Fibroblast of lung (primary cell): ENCODE measurements at places on chromosomes 2 and 18. TPM values are rescaled to one million over a fixed set of nuclear protein-coding genes. Genes with fewer than 3 reads are reported as not detected.

Gene CD226
- polyA plus RNA-seq = 0.15 and 0.42 TPM in 2 replicates

Gene C2orf78
- polyA plus RNA-seq = not detected in 2 replicates

Gene OTOS
- polyA plus RNA-seq = not detected in 2 replicates

- DNase-seq = no peak
Observed at GRCh38 chr2:137321566-137321965, 556.2 kb downstream of the THSD7B start.

GRCh38 chr2:235940330-235940729 lies 227.9 kb downstream of the GBX2 start:
- DNase-seq = peak; percentile 99

Gene GALNT1
- polyA plus RNA-seq = 43.5 and 53.3 TPM in 2 replicates

- DNase-seq = no peak
Observed at GRCh38 chr2:223366566-223366965, 235.6 kb downstream of the SCG2 start.

DNA sequence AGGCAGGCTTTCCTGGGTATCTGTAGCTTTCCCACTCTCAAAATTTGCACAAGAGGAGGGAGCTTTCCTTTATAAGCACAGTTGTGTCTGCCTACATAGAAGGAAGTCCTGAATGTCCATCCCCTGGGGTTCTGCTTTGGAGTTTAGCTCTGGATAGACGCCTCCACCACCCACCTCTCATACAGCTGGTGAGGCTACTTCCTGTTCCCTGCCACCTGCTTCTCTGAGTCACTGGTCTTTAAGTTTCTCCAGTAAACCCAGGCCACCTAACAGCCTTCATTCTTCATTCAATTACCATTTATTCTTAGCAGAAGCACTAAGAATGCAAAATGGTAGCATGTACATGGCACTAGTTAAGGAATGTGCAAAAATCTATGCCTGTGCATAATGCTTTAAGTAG lies 407.8 kb downstream of the CDH2 start:
- peak; percentile 6 for DNase-seq

Gene CYB5A
- 111 and 150 TPM in 2 replicates for polyA plus RNA-seq

- no peak for DNase-seq
Observed at GRCh38 chr2:73449404-73449803, 63.8 kb downstream of the ALMS1 start.

DNA sequence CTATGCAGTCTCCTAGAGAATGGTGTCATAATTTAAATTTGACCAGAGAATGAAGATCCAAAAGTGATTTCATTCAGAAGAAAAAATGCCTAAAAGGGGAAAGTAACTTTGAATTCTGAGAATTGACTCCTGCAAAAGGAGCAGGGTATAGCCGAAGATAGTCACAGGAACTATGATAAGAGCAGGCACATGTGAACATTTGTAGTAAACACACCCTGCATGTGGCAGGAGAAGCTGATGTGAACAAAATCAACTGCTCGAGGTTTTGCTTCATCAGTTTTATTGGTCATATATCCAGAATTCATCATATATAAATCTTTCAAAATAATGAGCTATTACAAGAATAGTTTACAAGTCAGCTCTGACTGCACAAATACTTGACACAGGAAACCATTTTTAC lies 14.0 kb downstream of the MCFD2 start:
- DNase-seq = no peak

Gene YES1
- polyA plus RNA-seq = 23.8 and 26.6 TPM in 2 replicates

DNA sequence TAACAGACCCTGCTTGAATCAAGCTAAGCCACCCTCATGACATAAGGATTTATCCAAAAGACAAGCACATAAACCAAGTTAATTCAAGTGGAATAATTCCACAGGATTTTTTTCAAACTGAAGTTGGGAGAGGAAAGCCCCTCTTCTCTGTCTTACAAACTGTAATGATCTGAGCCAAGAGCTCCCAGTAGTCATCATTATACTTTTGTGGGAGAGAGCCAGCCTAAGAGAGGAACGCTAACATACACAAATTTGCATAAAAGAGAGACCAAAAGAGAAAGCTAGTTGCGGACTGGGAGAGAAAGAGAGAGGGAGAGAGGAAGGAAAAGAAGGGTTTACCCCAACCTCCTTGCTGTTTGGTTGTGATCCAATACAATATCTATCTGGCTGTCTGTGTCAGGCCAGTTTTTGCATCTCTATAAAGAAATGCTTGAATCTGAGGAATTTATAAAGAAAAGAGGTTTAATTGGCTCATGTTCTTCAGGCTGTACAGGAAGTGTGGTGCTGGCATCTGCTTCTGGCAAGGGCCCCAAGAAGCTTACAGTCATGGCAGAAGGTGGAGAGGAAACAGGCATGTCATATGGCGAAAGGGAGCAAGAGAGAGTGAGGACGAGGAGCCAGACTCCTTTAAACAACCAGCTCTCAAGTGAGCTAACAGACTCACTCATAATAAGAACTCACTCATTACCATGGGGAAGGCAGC lies 20.8 kb upstream of the PUM2 start:
- DNase-seq = peak; percentile 50

- DNase-seq = no peak
Observed at GRCh38 chr2:4356541-4356940, 653.2 kb downstream of the DCDC2C start.

DNA sequence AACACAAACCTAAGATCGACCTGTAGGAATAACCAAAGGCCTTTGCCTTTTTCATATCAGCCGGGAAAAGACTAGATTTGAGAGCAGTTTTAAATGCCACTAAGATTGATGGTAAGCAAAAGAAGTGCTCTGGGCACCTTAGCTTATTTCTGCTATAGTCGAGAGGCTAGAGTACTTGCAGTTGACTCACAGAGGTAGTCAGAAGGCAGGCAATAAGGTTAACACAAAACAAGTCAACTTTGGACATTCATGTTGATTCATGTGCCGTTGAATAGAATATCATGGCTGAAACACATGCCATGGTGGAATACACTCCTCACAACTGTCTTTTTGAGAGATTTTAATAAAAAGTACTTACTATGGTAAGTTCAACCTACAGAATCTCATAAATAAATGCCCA lies 507.6 kb downstream of the ZEB2 start:
- DNase-seq = no peak

- DNase-seq = no peak
Observed at GRCh38 chr18:23537274-23537673, 34.0 kb downstream of the RMC1 start.

- DNase-seq = no peak
Observed at GRCh38 chr2:2075875-2076529, 255.1 kb downstream of the MYT1L start.

DNA sequence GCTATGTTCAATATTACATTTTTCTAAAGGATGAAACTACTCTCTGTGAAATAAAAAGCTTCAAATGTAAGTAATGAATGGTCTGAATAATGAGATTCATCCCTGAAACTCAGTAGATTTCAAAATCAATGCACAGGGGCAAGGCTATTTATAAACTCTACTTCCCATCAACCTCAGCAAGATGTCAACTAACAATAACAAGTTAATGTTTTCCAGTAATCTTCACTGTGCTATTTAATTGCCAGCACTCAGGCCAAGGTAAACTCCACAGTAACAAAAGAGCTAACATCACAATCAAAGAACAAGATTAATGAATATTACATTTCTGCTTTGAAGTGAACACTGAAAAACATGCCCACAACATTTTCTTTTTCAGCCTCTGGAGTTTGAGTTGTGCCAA lies 144.3 kb upstream of the ZFP36L2 start:
- no peak for DNase-seq

GRCh38 chr2:9944330-9944758 lies 7.1 kb upstream of the GRHL1 start:
- DNase-seq = no peak

- no peak for DNase-seq
Observed at GRCh38 chr18:22088996-22089640, 80.3 kb upstream of the GATA6 start.

- peak; percentile 60 for DNase-seq
Observed at GRCh38 chr2:18178736-18179349, 300.4 kb downstream of the KCNS3 start.

DNA sequence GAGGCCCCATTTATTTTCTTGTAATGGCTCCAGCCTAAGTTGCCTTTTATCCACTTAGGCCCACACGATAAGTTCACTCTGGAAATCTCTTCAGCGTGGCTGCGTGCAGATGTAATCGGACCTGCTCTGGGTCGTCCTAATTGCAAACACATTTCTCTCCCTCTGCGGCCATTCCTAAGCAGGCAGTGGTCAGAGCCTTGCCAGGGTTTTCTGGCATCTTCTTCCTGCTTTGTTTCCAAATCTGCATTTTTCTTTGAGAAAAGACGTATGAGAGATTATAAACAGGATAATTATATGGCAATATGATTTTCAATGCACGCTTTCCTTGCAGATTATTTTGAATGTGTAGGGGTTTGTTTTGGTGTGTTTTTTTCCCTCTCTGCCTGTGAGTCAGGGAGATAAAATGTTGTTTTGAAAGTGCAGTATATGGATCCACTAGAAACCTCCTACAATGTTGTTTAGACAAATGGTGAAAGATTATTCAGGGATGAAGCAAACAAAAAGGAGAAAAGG lies 239.4 kb upstream of the TANK start:
- DNase-seq = peak; percentile 96

- no peak for DNase-seq
Observed at GRCh38 chr2:126753501-126754212, 97.7 kb downstream of the GYPC start.

DNA sequence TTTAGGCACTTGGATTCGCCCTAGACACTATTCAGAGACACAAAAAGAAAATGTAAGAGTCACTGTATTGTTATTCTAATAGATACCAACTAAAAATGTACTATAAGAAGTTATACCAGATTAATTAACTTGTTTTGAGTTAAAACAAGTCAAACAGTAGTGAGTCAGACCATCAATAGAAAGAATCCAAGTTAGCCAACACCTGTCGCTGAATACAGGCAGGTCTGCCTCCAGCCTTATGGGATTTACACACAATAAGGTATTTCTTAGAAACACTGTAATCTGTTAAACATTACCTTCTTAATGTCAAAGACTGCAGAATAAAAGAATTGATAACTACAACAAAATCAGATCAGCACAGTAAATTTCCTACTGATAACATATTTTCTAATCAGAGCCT lies 181.4 kb downstream of the DYM start:
- no peak for DNase-seq

- DNase-seq = no peak
Observed at GRCh38 chr2:223319601-223320000, 267.6 kb downstream of the KCNE4 start.

DNA sequence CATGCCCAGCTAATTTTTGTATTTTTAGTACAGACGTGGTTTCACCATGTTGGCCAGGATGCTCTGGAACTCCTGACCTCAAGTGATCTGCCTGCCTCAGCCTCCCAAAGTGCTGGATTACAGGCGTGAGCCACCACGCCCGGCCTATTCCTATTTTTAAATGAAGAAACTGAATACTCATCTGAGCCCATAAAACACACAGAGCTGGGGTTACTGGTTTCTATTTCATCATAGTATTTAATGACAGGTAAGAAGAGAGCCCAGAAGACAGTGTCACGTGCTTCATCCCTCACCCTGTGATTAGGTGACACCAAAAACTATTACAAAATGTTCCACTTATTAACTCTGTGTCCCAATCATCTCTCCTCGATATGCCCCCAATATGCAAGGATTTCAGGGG lies 15.6 kb upstream of the LRATD1 start:
- no peak for DNase-seq

Gene TMEM17
- 3.7 and 4.9 TPM in 2 replicates for polyA plus RNA-seq

DNA sequence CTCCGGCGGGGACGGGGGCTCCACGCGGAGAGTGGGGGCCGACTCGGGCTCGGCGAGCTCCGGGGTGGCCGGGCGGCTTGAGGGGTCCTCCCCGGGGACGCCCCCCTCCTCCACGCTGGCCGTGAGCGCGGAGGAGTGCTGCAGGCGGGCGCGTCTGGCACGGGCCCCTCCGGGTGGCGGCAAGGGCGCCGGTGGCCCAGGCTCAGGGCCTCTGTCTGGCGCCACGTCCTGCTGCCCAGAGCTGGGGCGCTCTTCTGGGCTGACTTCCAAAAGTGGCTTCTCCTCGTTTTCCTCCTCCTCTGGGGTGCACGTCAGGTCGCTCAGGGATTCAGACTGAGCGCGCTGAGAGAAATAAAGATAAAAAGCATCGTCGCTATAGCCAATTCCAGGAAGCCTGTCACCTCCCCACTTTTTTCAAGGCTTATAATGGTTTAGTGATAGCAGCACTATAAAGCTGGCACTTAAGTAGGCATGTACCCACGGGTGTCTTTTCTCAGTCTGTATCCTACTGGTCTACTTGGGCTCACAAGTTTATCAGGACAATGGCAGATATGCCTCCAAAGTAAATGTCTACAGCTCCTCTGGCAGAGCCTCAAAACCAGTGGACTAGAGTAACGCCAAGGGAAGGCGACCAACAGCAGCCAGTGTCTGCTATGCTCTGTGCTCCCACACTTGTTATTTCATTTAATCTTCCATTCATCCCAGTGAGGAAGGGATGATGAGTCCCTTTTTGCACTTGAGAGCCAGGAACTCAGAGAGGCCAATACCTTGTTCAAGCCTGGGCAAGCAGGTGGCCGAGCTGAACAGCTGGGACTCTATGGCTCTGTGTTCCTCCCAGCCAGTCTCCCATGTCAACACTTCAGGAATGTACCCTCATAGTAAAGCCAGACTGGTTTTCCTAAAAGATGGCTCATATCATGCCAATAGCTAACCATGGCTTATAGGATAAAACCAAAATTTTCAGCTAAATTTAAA lies 92.6 kb upstream of the MGAT4A start:
- DNase-seq = no peak

- DNase-seq = no peak
Observed at GRCh38 chr2:99404039-99404796, 67.0 kb downstream of the EIF5B start.

DNA sequence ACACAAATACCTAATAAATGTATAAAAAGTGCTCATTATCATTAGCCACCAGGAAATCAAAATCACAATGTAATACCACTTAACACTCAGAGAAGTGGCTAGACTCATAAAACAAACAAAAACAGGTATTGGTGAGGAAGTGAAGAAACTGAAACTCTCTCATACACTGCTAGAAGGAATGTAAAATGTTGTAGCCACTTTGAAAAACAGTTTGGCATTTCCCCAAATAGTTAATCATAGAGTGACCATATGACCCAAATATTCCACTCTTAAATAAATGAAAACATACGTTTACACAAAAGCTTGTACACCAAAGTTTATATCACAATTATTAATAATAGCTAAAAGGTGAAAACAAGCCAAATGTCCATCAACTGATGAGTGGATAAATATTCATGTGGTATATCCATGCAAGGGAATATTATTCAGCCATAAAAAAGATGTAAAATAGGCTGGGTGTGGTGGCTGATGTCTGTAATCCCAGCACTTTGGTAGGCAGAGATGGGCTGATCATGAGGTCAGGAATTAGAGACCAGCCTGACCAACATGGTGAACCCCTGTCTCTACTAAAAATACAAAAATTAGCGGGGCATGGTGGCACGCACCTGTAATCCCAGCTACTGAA lies 86.2 kb upstream of the COL5A2 start:
- DNase-seq = no peak
